ENCODE measurements at places on chromosomes 3 and 15. TPM values are rescaled to one million over a fixed set of nuclear protein-coding genes. Genes with fewer than 3 reads are reported as not detected.

The GABRR3 gene
- total RNA-seq = not detected

The SI gene
- not detected for total RNA-seq

The TUSC7 gene
- total RNA-seq = not detected

The C3orf49 gene
- not detected for total RNA-seq

The C15orf40 gene
- 13.3 TPM for total RNA-seq

The P2RY14 gene
- 0.16 TPM for total RNA-seq

The C3orf22 gene
- not detected for total RNA-seq

The SERPINI1 gene
- 2.1 TPM for total RNA-seq

The UPK1B gene
- not detected for total RNA-seq

The IL12A gene
- 2.8 TPM for total RNA-seq

The RHOV gene
- total RNA-seq = 0.16 TPM

The OR5K2 gene
- not detected for total RNA-seq

The ATOSA gene
- 30.6 TPM for total RNA-seq

The SYNPR gene
- not detected for total RNA-seq

The CD80 gene
- under 0.01 TPM for total RNA-seq

The POLQ gene
- 0.85 TPM for total RNA-seq

The SNTN gene
- not detected for total RNA-seq

The KCNMB3 gene
- total RNA-seq = 1.9 TPM

The DUOX2 gene
- 0.12 TPM for total RNA-seq

The ERICH6 gene
- total RNA-seq = 0.32 TPM

The COL8A1 gene
- 726 TPM for total RNA-seq

The ITGA11 gene
- total RNA-seq = 11.4 TPM

The KCTD6 gene
- 7.0 TPM for total RNA-seq

The CSTA gene
- 3.7 TPM for total RNA-seq

The IL16 gene
- total RNA-seq = 1.1 TPM

The NR1I2 gene
- total RNA-seq = not detected

The CDV3 gene
- total RNA-seq = 189 TPM

The ITIH3 gene
- total RNA-seq = 1.1 TPM

The FAM174B gene
- 5.2 TPM for total RNA-seq

The HIGD2B gene
- total RNA-seq = not detected

The LNP1 gene
- 4.1 TPM for total RNA-seq

The P2RY1 gene
- 0.24 TPM for total RNA-seq

The SERINC4 gene
- total RNA-seq = 0.12 TPM

The CCK gene
- 3.8 TPM for total RNA-seq

The PARP15 gene
- 1.1 TPM for total RNA-seq

The IL17RC gene
- total RNA-seq = 69.1 TPM

The APEH gene
- total RNA-seq = 103 TPM
